ENCODE measurements at places on chromosomes 5 and 9.
A peak's percentile ranks its signal among the peaks of the same experiment; 100 is the strongest.

- no peak for DNase-seq
Measured at GRCh38 chr9:93064392-93065134, 6.1 kb downstream of the SUSD3 start.

- DNase-seq: no peak
Measured at GRCh38 chr5:73900566-73900965, 274.6 kb downstream of the ARHGEF28 start.

DNA sequence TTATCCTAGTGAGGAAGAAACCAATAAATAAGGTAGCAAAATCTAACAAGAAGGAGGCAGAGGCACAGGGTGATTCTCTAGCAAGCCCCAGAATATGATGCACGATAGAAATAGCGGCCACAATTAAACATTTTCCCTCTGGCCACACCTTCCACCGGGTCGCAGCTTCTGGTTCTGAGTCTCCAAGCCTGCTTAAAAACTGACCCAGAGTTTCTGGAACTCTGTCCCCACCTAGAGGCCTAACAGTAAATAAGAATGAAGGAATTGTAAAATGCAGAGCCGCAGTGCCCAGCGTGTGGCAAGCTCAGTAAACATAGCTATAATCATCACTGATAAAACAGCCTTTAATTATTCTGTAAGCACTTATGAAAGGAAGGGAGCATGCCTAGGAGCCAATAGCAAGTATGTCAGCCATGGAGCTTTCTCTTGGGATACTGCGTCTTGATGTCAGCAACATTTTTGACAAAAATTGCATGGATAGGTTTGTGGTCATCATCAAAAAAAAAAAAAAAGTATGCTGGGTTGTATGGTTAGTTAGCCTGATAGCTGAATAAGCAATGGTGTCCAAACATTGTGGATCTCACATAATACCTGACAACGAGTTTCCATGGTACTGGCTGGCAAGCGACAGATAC, 465.5 kb downstream of the DNAH5 start:
- peak; percentile 35 for DNase-seq

DNA sequence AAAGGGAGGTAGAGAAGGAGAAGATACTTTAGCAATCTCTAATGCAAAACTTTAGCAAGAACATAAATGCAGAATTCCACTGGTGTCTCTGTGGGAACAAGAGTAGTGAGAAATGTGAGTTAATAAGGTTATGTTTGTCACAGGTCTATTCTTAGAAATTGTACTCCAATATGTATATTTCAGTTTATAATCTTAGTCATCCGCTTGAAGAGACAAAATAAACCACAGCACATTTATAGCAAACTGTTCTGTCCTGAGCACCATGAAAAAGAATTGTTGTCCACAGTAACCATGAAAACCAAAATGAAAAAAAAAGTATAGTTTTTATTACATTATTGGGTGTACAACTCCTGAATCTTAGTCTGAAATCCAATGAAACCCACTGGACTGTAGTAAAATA, 93.6 kb upstream of the TSLP start:
- no peak for DNase-seq

DNA sequence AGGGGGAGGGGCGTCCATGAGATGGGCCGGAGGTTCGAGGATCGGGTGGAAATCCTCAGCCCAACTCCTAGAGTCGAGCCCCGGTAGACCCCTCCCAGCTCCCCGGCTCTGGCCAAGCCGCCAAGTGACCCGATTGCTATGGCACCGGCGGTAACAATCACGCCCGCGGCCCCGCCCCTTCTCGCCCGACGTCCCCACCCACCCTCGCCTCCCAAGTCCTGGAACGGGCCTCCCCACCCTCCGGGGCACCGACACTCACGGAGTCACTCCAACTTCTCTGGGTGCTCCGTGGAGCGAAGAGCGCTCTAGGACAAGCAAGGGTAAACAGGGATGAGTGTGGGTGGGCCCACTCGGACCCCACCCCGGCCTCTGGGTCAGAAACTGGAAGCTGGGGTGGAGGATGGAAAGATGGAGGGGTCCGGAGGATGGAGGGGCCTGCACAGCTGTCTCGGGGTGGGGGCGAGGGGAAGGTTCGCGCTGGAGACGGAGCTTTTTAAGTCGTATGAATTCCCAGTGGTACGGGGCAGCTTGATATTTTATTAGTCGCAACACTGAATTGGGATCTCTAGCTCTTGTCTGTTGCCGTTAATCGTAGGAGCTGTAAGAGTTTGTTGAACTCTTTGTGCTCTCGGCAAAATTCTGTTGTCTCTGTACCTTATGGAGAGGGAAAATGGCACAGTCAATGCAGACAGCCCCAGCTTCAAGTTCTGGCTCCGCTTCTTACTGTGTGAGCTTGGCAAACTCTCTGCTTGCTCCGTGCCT, at the start of gene SPACA9:
Gene SPACA9, plus strand, starts transcription at position 204 of the 762 bp plus-strand sequence. CDS start 5,050 bp downstream, outside the sequence.
- DNase-seq: no peak

GRCh38 chr9:130112538-130113151, 58.9 kb downstream of the GPR107 start:
- no peak for DNase-seq

- DNase-seq: no peak
Measured at GRCh38 chr9:110842169-110842568, 173.6 kb downstream of the MUSK start.

DNA sequence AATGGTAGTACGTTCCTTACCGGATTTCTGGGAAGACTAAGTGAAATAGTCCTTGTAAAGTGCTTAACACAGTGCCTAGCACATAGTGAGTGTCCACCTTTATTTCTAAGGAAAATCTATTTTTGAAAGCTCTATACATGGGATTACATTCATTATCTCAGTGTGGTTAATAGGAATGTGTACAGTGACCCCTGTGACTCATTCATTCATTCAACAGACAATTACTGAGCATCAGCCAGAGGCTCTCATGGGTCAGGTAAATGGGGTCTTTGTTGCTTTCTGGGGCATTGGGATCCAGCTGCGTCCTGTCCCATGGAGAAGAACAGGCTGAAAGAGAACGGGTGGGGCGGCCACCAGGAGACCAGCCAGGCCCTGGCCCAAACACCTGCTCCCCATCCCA, 226.2 kb upstream of the TBC1D2 start:
- DNase-seq: no peak

DNA sequence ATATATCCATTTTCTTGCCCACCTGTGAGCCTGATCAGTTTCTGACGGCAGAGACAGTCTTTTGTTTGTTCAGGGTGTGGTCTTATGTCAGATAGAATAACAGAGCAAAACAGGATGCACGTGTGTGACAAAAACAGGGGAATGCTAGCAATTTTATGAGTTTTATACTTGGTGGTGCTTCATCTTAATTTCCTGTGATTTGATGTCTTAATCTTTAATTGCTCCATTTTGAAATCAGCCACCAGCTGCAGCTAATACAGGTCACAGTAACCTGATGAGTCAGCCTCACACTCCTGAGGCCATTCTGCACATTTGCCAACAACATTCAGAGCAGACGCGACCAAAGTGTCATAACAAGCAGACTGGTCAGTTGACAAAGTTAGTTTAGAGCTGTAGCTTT, 42.3 kb upstream of the JMY start:
- no peak for DNase-seq

- no peak for DNase-seq
Measured at GRCh38 chr5:132500931-132501628, 10.5 kb upstream of the IRF1 start.

DNA sequence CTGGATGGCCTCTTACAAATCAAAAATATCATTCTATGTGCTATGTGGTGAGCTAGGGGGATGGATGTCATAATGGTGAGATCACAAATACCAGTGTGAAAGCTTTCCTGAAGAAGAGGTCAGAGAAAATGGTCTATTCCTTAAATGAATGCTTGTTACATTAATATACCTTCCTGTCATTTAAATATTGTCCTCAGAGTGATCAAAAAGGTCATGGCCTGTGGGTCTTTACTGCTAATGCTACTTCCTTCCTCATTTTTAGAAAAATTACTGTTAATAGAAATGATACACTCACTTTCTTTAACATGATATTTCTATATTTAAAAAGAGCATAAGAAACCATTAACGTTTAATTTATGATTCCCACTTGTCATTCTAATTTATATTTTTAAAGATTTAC, 9.7 kb downstream of the OMD start:
- DNase-seq: no peak

- no peak for DNase-seq
Measured at GRCh38 chr5:142826093-142826492, 55.9 kb downstream of the ARHGAP26 start.

GRCh38 chr5:110161162-110161561, 471.4 kb downstream of the MAN2A1 start:
- no peak for DNase-seq

- DNase-seq: no peak
Measured at GRCh38 chr5:18517641-18518380, 883.6 kb downstream of the TAF11L14 start.

DNA sequence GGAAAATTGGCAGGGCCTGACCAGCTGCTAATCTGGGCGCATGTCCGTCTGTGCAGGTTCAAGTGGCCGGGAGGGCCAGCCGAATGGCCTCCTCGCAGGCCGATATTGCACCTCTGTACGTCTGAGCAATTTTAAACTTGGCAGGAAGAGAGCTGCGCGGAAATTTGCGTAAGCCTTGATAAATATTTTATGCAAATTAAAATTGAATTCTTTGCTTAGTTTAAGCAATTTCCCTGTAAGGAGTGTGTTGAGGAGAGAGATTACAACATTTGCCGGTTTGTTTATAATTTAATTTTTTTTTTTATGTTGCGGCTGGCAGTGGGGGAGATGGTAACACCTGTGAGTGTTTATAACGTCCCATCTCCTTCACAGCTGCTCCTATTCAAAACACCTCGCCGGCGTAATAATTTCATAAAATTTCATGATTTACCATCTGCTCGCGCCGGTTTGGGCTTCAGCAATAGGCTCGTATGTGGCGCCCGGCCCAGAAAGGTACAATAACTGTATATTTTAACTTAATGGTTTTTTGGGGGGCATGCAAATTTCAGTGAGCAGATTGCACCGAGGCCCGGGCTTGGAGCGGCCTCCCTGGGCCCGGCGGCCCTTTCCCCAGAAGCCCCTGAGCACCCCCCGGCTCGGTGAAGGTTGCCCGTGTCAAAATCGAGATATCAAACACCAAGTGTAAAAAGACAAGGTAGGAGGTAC, 269.4 kb upstream of the MVB12B start:
- DNase-seq: no peak

GRCh38 chr9:3846573-3846972, 320.8 kb upstream of the RFX3 start:
- no peak for DNase-seq

GRCh38 chr9:38412751-38413150, 11.5 kb downstream of the IGFBPL1 start:
- no peak for DNase-seq

GRCh38 chr9:68560071-68560844, 19.6 kb upstream of the TMEM252 start:
- DNase-seq: no peak

GRCh38 chr9:126985870-126986498, 71.4 kb downstream of the RALGPS1 start:
- peak; percentile 74 for DNase-seq

GRCh38 chr9:114430457-114430856, 42.7 kb upstream of the AKNA start:
- no peak for DNase-seq

GRCh38 chr5:100186181-100186580, 349.0 kb upstream of the FAM174A start:
- no peak for DNase-seq

- no peak for DNase-seq
Measured at GRCh38 chr9:110809038-110809595, 140.5 kb downstream of the MUSK start.

DNA sequence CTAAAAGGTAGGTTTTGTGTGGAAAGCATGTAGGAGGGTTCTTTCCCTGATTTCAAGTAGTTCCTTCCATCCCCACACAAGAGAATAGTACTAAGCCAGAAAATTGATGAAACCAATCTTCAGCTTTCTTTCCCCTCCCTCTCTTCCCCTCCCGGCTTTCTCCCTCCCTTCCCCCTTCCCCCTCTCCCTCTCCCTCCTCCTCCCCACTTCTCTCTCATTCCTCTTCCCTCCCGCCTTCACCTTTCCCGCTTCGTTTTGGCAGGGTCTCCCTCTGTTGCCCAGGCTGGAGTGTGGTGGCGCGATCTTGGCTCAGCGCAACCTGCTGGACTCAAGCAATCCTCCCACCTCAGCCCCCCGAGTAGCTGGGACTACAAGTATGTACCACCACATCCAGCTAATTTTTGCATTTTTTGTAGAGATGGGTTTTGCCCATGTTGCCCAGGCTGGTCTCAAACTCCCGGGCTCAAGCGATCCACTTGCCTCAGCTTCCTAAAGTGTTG, 85.8 kb downstream of the ZCCHC7 start:
- DNase-seq: no peak

GRCh38 chr5:75242067-75242466, 5.4 kb upstream of the ANKRD31 start:
- DNase-seq: no peak

Measured in LNCaP clone FGC (cell line).